ENCODE measurements at places on chromosomes 1 and 21. TPM values are rescaled to one million over a fixed set of nuclear protein-coding genes. Genes with fewer than 3 reads are reported as not detected.

TRIM67 gene
- polyA plus RNA-seq, result not detected

DNA sequence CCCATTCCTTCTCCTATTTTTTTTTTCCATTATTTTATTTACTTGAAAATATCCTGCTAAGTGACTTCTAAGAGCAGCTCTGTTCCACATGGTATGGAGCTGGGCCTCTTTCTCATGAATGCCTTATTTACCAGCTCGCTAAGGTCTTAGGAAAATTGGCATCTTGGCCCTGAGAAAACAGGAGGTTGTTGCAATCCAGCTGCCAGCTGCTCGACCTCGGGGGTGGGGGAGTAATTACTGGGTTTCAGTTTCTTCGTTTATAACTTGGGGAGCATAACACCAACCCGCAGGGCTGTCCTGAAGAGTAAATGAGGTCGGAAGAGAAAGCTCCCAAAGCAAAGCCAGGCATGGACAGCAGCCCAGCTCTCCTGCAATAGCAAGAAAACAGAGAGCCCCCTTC, 176.3 kb downstream of the AJAP1 start:
- no peak for DNase-seq

LHX4 gene
- 0.28 TPM for polyA plus RNA-seq

DNA sequence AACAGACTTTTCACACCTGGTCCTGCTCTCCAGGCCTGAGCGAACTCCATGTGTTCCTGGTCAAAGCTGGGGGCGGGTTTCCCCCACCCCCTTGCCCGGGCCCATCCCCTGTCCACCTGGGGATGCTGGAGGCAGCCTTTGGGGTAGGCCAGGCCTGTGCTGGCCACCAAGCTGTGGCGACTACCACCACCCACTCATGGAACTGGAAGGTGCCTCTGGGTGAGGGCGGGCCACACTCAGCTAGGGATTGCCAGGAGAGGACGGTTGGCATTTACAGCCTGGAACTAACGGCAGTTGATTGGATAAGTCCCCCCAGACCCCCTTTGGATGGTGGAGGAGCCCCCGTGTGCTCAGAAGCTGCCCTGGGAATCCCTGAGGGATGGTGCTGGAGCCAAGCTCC, 7.9 kb downstream of the S100B start:
- DNase-seq, result no peak

PODN gene
- 4.9 TPM for polyA plus RNA-seq

DNA sequence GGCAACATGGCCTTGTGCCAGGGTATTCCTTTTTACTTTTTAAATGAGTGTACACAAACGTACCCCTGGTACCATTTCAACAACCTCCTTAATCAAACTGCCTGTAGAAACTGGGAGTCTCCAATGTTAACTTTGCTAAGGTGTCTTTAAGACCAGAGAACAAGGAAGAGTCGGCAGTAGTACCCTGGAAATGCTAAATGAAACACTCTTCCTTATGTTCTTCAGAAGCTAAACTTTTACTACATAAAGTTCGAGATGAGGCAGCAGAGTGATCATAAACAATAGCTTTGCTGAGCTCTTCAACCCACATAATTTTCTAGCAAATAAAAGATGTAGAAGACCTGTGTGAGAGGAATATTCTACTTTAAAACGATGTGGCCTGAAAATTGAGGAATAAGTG, 297.7 kb upstream of the NRIP1 start:
- DNase-seq, result no peak

Measured in hepatocyte (in vitro differentiated cells).